Fibroblast of mammary gland (primary cell): ENCODE measurements at places on chromosomes 12 and 14.
A peak's percentile ranks its signal among the peaks of the same experiment; 100 is the strongest.

DNA sequence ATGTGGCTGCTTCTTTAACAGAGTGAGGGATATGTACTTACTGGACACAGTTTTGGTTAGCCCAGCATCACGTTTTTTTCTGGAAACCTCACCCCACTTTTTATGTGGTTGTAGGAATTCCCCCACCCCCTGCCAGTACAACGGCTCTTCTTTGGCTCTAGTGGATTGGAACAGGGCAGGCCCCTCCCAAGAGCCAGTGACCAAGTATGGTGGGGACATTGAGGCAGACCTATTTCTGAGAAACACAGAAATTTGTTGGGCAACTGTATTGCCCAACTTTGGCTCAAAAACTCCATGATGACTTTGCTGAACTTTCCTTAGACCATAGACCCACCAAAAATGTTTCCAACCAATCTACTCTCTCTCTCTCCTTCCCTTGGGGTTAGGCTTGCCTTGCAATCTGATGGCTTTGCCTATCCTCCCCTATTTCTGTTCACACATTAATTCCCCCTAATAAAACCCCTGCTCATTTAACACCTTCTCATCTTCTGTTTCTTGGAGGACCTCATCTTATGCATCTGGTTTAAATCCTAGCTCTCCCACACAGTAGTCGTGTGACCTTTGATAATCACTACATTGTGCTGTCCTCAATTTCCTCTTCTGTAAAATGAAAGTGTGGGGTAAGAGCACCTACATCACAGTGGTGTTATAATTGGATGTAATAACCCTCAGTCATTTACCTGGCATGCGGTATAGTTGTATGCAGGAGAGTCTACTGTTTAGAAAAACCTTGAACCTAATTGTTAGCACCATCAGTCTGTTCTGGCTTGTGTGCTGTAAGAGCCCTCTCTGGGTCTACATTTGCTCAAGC, 71.7 kb downstream of the IGF1 start:
- DNase-seq = no peak

- DNase-seq = peak; percentile 98
These were observed 238.6 kb upstream of the DDHD1 start for GRCh38 chr14:53391631-53392285.

- no peak for DNase-seq
These were observed 40.2 kb downstream of the ARF6 start for GRCh38 chr14:49933128-49933527.

- no peak for DNase-seq
These were observed 48.7 kb downstream of the RBM19 start for GRCh38 chr12:113917393-113917792.

DNA sequence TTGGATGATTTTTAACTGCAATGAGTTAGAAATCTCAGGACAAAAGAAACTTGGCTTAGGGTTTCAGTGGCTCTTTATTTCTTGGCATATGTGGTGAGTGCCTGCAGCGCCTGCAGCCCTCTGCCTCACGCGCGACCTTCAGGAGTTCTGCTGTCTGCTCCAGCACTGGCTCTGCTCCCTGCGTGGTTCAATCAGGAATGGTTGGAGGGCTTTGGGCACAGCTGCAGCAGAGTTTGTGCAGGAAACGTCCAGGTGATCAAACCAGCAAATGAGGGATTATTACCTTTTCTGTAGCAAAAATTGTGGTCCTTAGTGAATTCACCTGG, 19.8 kb downstream of the PPM1H start:
- DNase-seq = no peak

- DNase-seq = no peak
These were observed 28.4 kb downstream of the SLC6A12 start for GRCh38 chr12:185576-185955.

GRCh38 chr12:88237954-88238353, 95.8 kb downstream of the TMTC3 start:
- peak; percentile 85 for DNase-seq
